ENCODE measurements at places on chromosomes 2 and 18. TPM values are rescaled to one million over a fixed set of nuclear protein-coding genes. Genes with fewer than 3 reads are reported as not detected.

Gene RAB17
- not detected for total RNA-seq

Gene SCYGR6
- total RNA-seq = not detected

Gene GALR1
- total RNA-seq = not detected

Gene ACADL
- total RNA-seq = not detected

Gene TUBA3E
- not detected for total RNA-seq

Gene OSR1
- total RNA-seq = not detected

DNA sequence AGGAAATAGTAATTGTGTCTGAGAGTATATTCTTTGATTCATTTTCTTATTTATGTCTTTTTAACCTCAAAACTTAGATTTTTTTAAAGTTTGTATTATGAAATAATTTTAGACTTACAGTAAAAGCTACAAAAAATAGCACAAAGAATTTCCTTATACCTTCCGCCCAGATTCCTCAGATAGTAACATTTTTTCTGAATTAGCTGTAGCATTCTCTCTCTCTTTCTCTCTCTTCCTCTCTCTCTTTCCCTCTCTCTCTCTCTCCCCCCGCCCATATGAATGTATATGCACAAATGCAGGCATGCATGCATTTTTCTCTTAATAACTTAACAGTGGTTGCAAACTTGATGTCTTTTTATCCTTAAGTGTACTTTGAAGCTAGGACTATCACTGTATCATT is 361.1 kb upstream of the NRP2 start:
- no peak for DNase-seq

GRCh38 chr18:8367217-8367988 is 241.8 kb upstream of the RAB12 start:
- DNase-seq = peak; percentile 57

- no peak for DNase-seq
Measured at GRCh38 chr2:10252661-10253060, 50.0 kb upstream of the HPCAL1 start.

DNA sequence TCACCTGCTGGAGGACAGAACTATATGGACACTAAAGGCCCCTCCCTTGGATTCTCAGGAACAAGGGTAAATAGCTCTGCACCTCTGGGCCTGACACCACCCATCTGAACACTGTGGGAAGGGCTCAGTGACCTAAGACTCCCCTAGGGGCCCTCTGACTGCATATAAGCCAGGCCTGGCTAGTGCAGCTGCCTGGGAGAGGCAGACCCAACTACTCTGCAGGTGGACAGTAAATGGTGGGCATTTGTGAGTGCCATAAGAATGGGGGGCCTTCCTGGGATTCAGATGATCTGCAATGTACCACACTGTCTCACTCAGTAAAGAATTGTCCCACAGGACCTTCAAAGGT is 11.2 kb upstream of the WIPF1 start:
- no peak for DNase-seq

DNA sequence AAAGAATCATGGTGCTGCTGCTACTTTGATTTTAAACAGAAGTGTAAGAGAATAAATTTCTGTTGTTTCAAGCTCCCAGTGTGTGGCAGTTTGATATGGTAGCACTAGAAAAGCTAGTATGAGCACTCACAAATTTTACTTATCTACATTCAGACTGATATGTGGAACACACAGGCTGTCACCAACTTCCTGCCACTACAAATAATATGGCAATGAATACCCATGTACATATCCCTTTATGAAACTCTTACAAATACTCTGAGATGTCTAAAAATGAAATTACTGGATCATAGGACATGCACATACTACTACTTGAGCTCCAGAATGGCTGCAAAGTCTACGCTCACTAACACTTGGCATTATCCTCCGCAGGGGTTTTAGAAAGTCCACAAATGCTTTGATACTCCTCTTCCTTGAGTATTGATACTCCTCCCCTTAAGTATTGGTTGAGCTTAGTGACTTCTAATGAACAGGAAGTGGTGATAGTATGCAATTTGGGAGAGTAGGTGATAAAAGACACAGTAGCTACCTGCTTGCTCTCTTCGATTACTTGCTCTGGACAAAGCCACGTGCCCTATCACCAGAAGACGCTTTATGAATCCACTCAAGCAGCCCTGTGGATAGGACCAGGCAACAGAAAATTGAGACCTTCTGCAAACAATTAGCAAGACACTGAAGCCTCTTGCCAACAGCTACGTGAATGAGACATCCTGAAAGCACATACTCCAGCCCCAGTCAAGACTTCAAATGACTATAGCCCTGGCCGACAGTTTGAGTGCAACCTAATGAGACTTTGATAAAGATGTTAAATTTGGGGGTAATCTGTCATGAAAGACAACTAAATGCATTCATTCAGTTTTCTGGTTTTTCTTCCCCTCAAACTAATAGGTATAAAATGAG is 35.4 kb downstream of the FBXO11 start:
- DNase-seq = no peak

- DNase-seq = no peak
Measured at GRCh38 chr18:32257084-32257785, 67.4 kb downstream of the MEP1B start.

DNA sequence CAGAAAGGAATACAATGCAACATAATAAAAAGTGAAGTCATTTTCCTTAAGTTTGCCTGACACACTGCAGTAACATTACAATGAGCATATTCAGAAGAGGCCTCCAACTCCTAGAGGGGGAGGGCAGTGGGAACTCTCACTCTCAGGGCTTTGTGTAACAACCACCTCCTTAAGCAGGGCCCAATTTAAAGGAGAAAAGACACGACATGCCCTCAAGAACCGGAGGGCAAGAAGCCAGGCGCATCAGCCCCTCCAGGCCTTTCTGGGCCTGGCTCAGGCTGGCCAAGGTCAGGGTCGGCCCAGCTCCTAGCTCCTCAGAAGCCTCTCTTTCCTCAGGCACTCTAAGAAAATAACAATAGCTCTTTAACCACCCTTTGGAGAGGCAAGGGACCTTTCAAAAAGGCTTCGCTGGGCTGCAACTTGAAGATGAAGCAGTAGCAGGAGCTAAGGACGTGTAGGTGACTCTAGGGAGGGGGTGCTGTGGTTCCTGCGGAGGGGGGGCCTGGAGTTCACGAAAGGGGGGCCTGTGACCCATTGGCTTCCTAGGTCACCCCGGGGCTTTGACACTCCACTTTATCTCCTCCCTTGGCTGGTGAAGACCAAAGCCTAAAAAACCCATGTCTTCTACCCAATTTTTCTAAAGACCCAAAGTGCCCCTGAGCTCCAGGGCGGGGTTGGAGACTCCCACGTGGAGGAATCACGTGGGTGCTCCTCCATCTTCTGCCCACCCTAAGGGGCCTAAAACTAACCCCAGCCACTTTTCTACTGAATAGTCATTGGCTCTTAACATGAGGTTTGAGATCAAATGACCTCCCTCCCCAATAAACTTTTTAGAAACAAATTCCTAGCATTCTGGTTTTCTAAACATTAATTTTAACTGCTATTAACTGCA is 13.3 kb downstream of the SERTAD2 start:
- DNase-seq = no peak

- DNase-seq = no peak
Measured at GRCh38 chr2:232013701-232014353, 52.3 kb downstream of the DIS3L2 start.

GRCh38 chr2:190840569-190841172 is 40.0 kb upstream of the GLS start:
- no peak for DNase-seq

DNA sequence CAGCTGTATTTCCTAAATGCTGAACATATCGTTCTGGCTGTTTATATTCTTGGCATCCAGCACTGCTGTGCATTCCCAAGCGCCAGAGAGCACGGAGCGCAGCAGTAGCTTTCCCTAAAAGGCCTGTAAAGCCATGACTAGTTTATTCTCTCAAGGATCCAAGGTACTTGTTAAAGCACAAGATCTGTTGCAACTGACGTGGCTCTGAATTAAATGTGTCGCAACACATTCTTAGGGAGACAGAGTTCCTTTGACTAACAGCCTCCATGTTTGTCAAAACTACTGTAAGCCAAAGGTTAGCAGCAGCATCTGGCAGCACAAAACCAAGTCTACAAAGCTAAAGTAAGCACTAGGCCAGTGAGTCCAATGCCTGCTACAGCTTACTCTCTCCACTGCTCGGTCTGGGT is 188.6 kb upstream of the FN1 start:
- no peak for DNase-seq

DNA sequence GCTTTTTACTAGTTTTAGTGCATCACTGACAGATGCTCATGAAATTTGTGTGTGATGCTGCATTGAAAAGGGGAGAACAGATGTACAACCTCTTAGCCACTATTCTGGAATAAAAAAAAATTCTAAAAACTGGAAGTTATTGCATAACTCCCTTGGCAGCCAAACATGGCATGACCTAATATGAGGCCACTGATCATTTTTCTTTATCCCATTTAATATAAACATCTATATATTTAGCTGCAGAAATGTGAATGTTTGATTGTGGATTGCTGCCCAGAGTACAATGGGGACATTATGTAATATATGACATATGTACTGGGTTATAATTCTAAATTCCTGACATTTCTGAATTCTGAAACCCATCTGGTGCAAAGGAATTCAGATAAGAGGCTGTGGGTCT is 86.5 kb downstream of the CDCA7 start:
- no peak for DNase-seq

All from activated naive CD8-positive, alpha-beta T cell treated with anti-CD3 and anti-CD28 coated beads, Interleukin-2, amount 10 ng/mL, durations not matched to agents 7 days and 5 days (primary cell).